ENCODE measurements at places on chromosomes 16 and 17. TPM values are rescaled to one million over a fixed set of nuclear protein-coding genes. Genes with fewer than 3 reads are reported as not detected.

GRCh38 chr17:7367918-7368598, 12.8 kb upstream of the TNK1 start:
- no peak for DNase-seq

Gene NECAB2
- total RNA-seq = 0.69 TPM

GRCh38 chr17:75695141-75695829, 26.0 kb upstream of the ITGB4 start:
- DNase-seq = no peak

Gene SP6
- total RNA-seq = 0.16 TPM

Gene NAGS
- 0.11 TPM for total RNA-seq

GRCh38 chr17:17044846-17045561, 2.7 kb downstream of the MPRIP start:
- DNase-seq = no peak

Gene EME1
- total RNA-seq = 0.74 TPM
